ENCODE measurements at places on chromosomes 7 and 10.

- DNase-seq: no peak
These were observed 4.7 kb upstream of the ENTPD7 start for GRCh38 chr10:99654390-99655175.

DNA sequence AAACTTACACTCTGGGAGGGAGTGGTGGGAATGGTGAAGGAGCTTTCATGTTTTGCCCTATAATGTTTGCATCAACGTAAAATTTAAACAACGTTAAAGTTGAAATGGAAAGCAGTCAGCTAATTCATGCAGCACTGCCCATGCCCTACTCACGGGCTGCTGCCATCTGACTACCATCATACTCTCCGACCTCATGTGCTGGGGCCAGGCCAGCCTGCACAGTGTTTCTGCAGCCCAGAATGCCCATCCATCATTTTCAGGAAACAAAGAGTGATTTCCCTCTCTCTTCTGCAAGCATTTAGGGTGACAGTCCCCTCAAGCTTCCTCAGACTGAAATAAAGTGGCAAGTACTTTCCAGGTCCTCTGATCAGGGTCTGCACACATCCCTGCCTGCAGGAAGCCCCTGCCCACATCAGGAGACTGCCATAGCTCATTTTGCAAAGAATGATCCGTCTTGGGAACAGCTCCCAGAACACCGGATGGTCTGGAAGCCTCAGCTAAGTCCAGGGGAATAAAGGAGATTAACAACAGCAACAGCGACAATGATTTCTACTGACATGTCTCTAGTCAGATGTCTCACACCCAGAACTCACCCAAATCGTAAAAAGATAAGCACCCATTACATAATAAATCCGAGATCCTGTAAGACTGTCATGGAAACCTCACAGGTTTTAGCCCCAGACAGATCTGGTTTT lies 40.3 kb downstream of the ARHGAP22 start:
- no peak for DNase-seq

DNA sequence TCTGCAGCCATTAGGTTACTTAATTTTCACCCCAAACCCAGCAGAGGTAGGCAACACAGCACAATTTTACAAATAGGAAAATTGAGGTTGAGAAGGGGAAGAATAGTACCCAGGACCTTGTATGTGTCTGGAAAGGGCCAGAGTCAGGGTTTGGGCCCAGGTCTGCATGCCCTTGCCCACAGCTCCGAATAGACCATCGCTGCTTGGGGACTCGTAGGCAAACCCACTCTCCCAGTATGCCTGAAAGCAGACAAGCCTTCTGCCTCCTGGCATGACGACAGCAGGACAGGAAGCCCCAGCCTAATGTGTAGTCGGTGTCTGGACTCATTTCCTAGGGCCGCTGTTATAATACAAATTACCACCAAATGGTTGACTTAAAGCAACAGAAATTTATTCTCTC lies 91.7 kb downstream of the GPR26 start:
- DNase-seq: no peak

DNA sequence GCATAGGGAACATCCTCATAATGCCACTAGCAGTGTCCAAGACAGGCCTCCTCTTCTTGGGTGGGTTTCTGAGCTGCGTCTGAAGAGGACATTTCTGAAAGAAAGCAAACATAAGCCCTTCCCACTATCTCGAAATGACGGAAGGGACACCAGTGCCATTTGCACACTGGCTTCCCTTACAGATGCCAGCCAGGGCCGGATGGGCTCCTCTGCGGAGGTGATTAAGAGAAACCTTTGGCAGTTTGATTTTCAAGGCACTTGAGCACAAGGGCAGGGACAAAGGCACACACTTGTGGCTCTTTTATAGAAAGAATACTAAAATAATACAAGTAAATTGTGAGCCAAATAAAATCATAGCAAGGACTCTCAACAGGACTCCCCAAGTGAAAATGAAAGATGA lies 106.6 kb upstream of the CELF2 start:
- no peak for DNase-seq

- DNase-seq: no peak
These were observed 1055.5 kb upstream of the GHITM start for GRCh38 chr10:83083831-83084230.

GRCh38 chr7:107089627-107090026 lies 45.1 kb downstream of the PRKAR2B start:
- DNase-seq: no peak

DNA sequence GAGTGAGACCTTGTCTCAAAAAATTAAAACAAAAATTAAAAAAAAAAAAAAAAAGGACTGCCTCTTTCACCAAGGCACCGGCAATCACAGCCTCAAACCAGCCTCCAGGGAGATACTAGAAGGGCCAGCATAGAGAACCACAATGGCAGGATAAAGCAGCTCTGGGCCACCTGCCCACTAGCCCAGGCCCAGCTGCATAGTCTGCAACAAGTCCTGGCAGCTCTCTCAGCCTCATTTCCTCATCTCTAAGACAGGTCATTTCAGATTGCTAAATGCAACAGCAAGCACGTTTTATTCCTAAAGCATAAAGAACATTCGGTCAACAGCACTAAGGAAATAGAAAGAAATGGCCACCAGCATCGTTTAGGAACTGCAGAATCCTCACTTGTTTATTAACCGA lies 28.8 kb downstream of the XPNPEP1 start:
- no peak for DNase-seq

DNA sequence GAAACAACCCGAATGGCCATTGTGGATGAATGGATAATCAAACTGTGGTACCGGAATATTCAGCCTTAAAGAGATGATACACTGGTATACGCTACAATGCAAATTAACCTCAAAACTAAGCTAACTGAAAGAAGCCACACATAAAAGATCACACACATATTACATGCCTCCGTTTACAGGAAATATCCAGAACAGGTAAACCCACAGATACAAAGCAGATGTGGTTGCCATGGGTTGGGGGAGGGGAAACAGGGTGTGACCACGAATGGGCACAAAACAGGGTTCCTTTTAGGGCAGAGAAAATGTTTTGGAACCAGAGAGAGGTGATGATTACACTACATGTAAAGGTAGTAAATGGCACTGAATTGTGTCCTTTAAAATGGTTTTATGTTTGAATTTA lies 16.6 kb downstream of the ESYT2 start:
- DNase-seq: no peak

DNA sequence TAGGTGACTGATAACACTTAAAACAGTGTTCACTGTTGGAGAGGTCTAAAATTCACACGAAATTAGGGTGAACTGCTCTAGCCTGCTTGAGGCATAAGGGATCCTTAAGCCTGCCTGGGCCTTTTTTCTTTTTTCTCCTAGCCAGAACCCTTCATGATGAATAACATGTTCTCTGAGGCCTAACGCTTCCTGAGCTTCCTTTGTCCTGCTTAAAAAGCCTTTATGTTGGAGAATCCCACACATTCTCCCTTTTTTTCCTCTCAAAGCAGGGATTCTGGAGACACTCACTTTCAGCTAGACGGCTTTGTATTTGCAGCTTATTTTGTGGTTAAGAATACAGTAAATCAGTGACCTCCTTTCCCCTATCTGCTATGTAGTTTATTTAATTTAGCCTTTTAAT lies 354.7 kb upstream of the PHF14 start:
- DNase-seq: no peak

GRCh38 chr7:12549106-12549505 lies 21.4 kb upstream of the SCIN start:
- DNase-seq: no peak

- no peak for DNase-seq
These were observed 19.6 kb upstream of the INPP5A start for GRCh38 chr10:132517951-132518521.

DNA sequence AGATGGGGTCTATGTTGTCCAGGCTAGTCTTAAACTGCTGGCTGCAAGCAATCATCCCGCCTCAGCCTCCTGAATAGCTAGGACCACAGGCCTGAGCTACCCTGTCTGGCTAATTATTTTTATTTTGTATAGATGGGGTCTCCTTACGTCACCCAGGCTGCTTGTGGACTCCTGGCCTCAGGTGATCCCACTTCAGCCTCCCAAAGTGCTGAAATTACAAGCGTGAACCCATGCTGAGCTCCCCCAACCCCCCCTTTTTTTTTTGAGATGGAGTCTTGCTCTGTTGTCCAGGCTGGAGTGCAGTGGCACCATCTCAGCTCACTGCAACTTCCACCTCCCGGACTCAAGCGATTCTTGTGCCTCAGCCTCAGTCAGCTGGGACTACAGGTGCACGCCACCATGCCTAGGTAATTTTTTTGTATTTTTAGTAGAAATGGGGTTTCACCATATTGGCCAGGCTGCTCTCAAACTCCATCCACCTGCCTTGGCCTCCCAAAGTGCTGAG lies 25.4 kb downstream of the FAM25A start:
- DNase-seq: no peak

GRCh38 chr7:31778296-31778695 lies 91.3 kb downstream of the PPP1R17 start:
- no peak for DNase-seq

- DNase-seq: no peak
These were observed 156.5 kb upstream of the HDAC9 start for GRCh38 chr7:18338910-18339523.

- no peak for DNase-seq
These were observed 520 bp downstream of the ELAPOR2 start for GRCh38 chr7:87058744-87059524.

DNA sequence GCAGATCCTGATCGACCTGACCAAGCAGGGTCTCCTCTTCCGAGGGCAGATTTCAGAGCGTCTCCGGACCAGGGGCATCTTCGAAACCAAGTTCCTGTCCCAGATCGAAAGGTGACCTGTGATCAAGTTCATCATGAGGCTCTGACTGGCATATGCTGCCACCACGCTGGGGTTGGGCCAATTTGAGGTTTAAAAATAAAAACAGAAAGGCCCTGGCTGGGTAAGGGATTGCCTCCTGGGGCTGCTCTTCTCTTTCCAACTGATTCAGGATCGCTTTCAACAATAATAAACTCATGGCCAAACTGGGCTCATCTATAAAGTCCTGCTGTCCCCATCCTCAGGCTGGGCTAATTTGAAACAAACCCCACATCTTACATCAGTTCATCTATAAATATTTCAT lies 17.1 kb upstream of the HK1 start:
- no peak for DNase-seq

GRCh38 chr10:124307591-124307990 lies 111.1 kb downstream of the OAT start:
- DNase-seq: no peak

DNA sequence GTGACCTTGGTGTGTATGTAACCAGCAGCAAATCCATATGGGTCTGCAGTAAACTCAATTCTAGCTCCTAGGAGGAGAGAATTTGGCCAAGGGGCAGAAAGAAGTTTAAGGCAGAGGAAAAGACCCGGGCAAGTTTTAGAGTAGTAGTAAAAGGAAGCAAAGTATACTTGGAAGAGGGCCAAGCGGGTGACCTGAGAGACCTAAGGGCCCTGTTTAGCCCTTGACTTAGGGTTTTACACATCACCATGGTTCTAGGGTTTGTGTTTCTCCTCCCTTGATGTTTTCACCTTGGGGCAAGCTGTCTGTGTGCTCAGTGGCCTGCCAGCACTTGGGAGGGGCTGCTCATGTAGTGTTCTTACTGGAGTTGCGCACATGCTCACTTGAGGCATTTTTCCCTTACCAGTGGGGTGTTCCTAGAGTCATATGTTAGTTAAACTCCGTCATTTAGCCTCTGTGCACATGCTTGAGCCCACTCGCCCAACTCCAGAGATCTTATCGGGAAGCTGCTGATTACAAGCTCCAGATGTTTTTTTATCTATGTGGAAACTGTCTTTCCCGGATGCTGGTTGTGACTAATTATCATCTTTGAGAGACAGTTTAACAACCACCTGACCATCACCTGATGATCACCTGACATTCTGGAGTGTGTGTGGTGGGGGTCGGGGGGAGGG lies 137.6 kb upstream of the PRSS1 start:
- DNase-seq: no peak

GRCh38 chr7:125406111-125406510 lies 476.5 kb upstream of the POT1 start:
- DNase-seq: no peak

DNA sequence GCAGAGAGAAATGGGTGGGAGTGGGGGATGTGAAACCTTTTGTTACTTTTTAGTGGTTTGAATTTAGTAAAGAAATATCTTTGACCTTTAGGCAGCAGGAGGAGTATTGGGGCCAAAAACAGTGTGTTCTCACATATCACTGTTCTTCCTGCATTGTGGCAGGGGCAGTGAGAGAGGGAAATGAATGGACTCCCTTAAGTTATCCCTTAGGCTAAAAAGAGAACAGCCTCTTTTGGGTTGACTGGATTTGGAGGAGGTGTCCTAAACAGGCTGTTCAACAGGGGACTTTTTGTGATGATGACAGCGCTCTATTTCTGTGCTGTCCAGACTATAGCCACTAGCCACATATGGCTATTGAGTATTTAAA lies 22.3 kb downstream of the ZNF775 start:
- no peak for DNase-seq

DNA sequence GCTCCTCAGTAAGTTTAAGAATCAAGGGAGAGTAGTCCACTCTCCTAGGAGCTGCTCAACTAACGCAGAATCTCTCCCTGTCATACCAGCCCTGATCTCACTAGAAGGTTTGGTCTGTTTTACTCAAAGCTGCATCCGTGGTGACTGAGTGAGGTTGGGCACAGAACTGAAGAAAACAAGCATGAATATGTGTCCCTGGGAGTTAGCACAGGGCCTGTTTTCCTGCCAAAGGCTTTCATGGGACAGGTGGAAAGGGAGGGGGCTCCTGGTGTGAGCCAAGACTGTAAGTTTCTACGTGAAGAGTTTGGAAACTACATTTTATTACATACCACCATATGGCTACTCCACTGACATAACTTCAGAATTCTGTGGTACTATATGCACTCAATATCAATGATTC lies 705.9 kb downstream of the MAGI2 start:
- DNase-seq: no peak

DNA sequence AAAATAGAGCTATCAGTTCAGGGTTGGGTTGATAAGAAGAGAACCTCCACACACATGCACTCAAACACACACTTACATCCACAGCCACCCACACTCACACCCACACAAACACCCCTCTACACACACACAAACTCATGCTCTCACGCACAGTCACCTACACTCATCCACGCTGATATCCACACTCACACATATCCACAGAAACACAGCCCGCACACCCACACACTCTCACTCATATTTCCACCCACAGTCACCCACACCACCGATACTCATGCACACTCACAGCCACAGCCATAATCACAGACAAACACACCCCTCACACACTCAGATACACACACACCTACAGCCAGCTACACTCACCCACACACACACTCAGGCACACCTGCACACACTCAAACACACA lies 333.0 kb upstream of the TPK1 start:
- DNase-seq: no peak

DNA sequence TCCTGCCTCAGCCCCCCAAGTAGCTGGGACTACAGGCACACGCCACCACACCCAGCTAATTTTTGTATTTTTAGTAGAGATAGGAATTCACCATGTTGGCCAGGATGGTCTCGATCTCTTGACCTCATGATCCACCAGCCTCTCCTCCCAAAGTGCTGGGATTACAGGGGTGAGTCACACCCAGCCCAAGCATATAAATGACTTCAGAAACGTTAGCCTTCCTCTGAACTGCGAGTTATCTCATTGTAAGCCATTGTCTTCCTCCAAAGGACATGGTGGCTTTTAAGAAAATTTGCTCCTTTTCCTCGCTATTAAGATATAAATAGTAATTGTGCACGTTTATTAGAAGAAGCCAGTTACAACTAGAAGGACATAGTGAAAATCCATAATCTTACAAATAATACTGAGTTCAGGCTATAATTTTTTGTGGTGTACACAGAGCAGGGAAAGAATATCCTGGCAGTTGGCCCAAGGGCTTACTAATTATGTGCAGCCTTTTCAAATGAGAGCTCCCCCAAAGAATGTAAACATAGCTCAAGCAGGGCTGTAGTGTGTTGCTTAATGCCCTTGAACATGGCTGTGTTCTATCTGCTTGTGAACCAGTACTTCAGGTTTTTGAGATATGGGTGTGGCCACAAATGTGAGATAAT lies 495.8 kb downstream of the PARD3 start:
- DNase-seq: no peak

All from stimulated activated CD4-positive, alpha-beta T cell treated with anti-CD3 and anti-CD28 coated beads, Interleukin-12 subunit alpha, Interleukin-12 subunit beta, amount 100 ng/mL, for 48 hours (primary cell).